ENCODE measurements at places on chromosomes 2 and 18.
A peak's percentile ranks its signal among the peaks of the same experiment; 100 is the strongest.

- DNase-seq, result peak; percentile 80
These were observed 65.8 kb downstream of the SUMO1 start for GRCh38 chr2:202172439-202173211.

- peak; percentile 18 for DNase-seq
These were observed 138.8 kb upstream of the ITGA6 start for GRCh38 chr2:172288603-172289002.

DNA sequence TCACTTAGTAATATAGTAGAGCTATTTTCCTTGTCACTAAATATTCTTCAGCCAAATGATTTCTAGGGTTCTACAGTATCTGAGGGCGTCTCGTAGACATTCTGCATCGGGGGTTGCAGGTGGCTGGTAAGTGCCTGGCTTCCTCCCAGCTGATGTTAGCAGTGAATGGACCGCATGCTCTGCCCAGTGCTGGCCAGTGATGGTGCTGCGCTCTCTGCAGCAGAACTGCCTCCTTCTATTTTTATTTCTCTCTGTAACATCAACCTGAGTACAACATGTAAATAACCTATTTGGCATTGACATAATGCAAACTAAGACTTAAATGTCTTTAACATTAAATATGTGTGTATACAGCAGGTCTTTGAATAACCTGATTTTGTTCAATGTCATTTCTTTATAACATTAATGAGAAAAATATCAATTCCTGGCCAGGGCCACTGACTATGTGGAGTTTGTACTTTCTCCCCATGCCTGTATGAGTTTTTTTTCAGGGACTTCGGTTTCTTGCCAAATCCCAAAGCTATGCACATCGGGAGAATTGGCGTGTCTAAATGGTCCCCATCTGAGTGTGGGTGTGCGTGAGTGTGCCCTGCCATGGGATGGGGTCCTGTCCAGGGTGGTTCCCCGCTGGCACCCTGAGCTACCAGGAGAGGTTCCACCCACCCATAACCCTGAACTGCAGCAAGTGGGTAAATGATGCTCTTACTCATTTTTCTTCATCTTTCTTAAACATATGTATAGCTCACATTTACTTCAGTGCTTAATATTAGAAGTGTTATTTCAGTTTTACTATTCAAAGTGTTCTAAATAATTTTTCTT, 278.2 kb upstream of the EPAS1 start:
- peak; percentile 60 for DNase-seq

- DNase-seq, result no peak
These were observed 13.0 kb upstream of the RALB start for GRCh38 chr2:120239488-120240287.

- DNase-seq, result no peak
These were observed 169.7 kb downstream of the TMEM163 start for GRCh38 chr2:134549104-134549503.

DNA sequence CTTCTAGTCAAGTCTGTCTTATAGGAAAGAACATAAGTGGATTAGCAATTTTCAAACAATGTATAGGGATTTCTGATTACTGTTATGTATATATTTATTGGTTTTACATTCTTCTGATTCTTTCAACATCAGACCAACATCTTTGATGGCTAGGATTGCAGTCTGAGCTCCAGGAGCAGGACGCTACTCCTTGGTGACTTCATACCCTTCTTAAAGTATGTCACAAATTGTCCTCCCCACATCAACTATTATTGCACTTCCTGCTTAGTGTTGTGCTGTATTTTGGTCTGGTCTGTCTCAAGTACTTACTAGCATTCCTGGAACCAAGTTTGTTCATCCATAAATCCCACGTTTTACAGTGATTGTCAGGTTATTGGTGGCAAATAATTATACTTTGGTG, 49.0 kb downstream of the MAP2 start:
- DNase-seq, result no peak

DNA sequence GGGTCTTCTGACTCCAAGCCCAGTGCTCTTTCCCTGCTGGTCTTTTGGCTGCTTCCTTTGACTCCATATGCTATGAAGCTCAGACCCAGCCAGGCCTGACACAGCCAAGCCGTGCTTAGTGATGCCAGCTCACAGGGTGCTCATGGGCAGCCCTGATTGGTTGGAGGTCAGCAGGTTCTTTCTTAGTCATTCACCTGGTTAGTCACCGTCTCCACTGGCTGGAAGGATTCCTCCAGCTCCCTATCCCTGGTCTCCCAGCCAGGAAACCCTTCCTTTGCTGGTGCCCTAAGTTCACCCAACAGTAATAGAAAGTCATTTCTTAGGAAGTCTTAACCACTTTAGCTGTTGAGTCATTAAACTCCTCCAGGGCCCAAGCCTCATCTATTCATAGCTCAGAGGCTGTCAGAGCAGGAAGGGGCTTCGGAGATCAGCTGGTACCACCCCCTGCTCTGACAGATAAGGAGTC, 3.9 kb downstream of the KCNK3 start:
- peak; percentile 4 for DNase-seq

DNA sequence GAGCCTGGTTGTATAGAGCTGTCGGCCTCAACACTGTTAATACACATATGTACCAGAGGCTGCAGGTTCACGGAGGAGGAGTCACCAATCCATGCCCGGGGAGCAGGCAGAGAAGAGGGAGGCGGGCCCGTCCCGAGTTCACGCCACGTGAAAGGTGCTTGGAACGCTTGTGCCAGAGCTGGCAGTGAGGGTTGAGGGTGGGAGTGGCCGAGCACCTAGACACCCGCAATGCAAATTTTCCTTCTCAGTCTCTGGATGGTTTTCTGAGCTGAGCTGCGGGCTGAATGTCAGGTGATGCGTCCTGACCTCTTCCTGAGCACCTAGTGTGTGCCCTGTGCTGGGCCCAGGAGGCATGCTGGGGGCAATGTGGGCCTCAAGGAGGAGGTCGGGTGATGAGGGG, 52.2 kb downstream of the ODC1 start:
- DNase-seq, result no peak

- peak; percentile 19 for DNase-seq
These were observed 4.6 kb downstream of the PROC start for GRCh38 chr2:127422559-127423477.

DNA sequence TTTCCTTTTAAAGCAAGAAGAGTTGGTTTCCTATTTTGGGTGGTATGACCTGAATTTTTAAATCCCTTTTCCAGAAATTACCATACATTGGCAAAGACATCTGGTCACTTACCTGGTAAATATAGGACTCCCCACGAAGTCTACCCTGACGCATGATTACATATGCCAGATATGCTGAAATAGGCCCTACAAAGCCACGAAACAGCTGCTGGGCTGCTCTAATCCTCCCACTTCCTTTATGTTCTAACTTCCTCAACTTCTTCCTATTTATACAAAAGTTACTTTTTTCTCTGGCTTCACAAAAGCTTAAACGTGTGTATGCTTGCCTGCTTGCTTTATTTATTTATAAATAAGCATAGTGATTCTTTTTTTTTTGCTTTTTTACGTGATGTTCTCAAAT, 186.0 kb upstream of the EPHA4 start:
- no peak for DNase-seq

DNA sequence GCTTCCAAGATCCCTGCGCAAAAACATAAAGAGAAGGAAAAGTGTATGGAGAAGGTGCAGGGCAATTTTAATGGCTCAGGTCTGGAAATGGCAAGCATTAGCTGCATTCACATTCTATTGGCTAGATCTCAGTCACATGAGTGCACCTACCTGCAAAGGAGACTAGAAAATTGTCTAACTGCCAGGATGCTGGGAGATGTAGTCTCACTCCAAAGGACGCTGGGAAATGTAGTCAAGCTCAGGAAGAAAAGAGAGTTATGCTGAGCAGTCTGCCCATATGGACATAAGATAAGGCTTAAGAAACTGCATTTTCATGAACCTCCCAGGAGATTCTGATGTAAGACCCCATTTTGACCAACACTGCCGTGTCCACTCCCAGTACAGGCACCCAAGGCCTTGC, 9.5 kb upstream of the KLHL29 start:
- DNase-seq, result peak; percentile 24

DNA sequence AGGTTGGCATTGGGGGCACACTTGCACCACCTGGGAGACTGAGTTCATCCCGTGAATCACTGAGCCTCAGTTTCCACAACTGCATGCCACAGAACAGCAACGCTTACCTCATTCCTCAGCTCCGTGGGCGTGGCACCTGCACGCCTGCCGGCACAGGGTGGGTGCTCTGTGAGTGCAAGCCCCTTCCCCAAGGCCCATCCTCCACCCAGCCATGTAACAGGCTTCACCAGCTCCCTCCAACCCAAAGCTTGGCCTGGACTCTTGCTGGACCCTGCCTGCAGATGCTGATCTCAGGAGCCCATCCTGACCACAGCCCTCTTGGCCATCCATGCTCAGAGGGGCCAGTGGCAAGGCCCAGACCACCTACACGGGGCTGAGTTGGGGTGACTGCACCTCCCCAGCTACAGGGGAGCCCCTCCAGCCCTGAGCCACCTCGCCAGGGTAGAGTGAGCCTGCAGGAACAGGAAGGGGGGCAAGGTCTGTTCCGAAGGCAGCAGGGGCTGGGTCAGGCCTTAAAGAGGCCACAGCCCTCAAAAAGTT, 1.8 kb downstream of the PRLH start:
- DNase-seq, result no peak

GRCh38 chr2:233981574-233982420, 64.6 kb downstream of the TRPM8 start:
- no peak for DNase-seq

GRCh38 chr2:215553946-215554345, 118.1 kb upstream of the FN1 start:
- no peak for DNase-seq

DNA sequence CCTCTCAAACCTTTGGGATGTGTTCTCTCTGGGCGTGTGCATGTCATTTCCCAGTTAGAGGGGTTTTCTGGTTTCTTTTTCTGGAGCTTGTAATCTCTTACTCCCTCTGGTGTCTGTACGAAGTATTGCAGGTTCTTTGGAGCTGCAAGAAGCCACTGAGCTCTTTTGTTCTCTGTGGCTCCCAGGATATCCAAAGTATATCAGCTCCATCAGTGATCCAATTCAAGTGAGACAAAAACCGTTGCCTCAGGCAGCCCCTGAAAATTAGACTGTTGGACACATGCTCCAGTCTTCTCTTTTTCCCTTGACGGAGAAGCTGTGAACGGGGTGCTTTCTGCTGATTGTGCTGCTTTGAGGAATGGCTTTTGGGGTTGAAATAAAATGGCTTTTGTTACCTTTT, 59.0 kb upstream of the LDLRAD4 start:
- peak; percentile 75 for DNase-seq

- DNase-seq, result no peak
These were observed 126.7 kb downstream of the NDUFA10 start for GRCh38 chr2:239898292-239898925.

GRCh38 chr2:190478572-190479195, 55.8 kb downstream of the NEMP2 start:
- no peak for DNase-seq

DNA sequence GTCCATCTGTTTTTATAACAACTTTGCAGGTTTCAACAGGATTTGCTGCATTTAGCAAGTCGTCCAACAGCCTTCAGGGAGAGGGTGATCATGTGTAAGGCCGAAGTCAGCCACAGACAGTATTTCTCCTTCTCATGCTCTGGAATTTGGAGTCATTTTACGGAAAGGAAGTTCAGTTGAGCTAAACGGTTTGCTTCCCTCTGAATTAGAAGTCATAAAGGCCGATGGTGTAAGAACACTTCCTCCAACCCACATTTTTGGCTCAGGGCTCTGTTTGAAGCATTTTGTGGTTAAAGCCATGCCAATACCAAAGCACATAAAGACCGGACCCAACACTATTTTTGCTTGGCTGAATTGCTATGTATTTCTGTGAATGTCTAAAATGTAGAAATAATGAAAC, 129.5 kb downstream of the TMEM182 start:
- no peak for DNase-seq

- no peak for DNase-seq
These were observed 229.8 kb upstream of the HS6ST1 start for GRCh38 chr2:128548461-128548891.

GRCh38 chr2:47065343-47065742, 89.8 kb downstream of the STPG4 start:
- DNase-seq, result no peak

DNA sequence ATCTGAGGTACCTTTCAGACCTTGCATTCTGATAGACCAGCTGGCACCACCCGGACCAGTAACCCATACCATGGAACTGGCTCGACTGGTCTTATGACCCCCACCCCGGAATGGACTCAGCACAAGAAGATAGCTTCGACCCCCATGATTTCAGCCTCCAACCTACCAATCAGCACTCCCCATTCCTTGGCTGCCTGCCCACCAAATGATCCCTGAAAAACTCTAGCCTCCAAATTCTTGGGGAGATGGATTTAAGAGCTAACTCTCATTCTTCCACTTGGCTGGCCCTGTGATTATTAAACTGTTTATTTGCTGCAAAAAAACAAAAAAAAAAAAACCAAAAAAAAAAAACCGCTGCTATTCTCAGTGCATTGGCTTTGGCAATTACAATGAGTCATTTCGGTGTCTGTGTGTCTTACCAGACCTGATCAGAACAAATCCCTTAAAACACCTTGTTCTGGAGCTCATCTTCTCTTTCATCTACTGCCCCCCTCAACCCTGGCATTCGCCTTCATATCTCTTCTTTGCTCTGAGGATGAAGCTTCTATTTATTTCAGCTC, 60.1 kb upstream of the KIF5C start:
- peak; percentile 26 for DNase-seq

DNA sequence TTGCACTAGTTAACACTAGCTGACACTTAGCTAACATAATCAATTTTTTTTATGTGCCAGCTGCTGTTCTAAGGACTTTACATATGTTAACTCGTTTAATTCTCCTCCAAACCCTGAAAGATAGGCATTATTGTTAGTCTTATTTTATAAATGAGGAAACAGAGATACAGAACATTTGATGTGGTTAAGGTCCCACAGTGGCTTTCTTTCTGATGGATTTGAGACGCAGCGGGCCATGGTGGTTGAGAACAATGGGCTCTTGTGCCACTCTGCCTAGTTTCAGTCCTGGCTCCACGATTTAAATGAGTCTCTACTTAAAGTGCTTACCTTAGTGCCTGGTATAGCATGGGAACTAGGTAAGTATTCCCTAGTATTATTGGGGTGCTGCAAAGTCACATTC, 201.9 kb upstream of the SPRED2 start:
- no peak for DNase-seq

DNA sequence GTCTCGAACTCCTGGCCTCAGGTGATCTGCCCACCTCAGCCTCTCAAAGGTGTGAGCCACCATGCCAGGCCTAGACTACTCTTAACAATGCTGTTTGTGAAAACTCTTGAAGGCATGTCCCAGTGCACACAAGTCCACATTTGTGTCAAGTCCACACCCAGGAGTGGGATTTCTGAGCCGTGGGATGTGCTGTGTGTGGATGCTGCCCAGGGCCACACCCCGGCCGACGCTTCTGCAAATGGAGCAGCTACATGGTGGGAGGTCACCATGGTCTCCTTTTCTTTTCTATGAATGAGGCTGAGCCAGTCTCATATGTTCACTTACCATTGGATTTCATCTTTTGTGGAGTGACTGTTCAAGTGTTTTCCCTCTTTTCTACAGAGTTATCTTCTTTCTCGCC, 15.8 kb downstream of the SNED1 start:
- DNase-seq, result no peak

- DNase-seq, result no peak
These were observed 37.0 kb downstream of the HK2 start for GRCh38 chr2:74870951-74871350.

GRCh38 chr18:7382328-7383001, 151.6 kb downstream of the LRRC30 start:
- DNase-seq, result no peak

All from activated CD4-positive, alpha-beta T cell treated with anti-CD3 and anti-CD28 coated beads, Interleukin-10, Interleukin-2, amounts not matched to agents 100 ng/mL and 50 ng/mL, durations not matched to agents 16 hours and 8 hours (primary cell).